ENCODE measurements at places on chromosomes 12 and 14. TPM values are rescaled to one million over a fixed set of nuclear protein-coding genes. Genes with fewer than 3 reads are reported as not detected.

GRCh38 chr14:89498878-89499277, 81.8 kb upstream of the FOXN3 start:
- no peak for DNase-seq

- no peak for DNase-seq
Observed at GRCh38 chr14:54104601-54105145, 148.0 kb upstream of the BMP4 start.

DNA sequence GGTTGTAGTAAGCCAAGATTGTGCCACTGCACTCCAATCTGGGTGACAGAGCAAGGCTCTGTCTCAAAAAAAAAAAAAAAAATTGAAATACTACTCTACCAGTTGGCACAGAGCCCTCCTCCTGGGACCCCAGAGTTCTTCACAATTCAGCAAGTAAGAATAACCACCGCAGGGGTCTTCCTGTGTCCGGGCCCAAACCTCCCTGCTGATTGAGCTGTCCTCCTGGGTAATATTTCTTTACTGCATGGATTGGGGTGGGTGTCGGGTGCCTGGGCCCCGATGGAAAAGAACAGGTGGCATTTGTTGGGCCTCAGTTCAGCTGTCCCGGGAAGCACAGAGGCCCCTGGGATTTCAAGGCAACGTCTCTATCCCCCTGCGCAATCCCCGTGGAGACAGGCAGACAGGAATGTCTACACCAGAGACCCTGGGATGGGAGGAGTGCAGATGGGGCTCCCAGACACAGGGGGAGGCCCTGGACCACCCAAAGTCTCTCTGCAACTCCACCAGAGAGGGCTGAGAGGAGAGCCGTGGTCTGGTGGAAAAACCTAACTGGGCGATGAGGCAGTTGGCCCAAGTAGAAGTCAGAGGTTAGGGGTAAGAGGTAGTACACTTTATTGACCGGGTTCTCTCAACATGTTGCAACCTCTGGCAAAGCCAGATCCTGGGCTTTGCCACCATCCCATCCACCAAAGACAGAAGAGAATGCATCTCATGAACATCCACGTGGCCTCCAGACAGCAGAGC, 32.7 kb upstream of the VPS37B start:
- no peak for DNase-seq

- DNase-seq = no peak
Observed at GRCh38 chr14:103118663-103119404, 4.4 kb upstream of the TNFAIP2 start.

The FZD10 gene
- total RNA-seq = not detected

The TSPAN11 gene
- 0.05 TPM for total RNA-seq

The MYF6 gene
- not detected for total RNA-seq

Measured in GM12878 (cell line).